Mesenteric fat pad (tissue), 1 donor: ENCODE measurements at places on chromosomes 2 and 18. TPM values are rescaled to one million over a fixed set of nuclear protein-coding genes. Genes with fewer than 3 reads are reported as not detected.

GRCh38 chr2:158113741-158114295 lies 12.1 kb downstream of the UPP2 start:
- no peak for DNase-seq

DNA sequence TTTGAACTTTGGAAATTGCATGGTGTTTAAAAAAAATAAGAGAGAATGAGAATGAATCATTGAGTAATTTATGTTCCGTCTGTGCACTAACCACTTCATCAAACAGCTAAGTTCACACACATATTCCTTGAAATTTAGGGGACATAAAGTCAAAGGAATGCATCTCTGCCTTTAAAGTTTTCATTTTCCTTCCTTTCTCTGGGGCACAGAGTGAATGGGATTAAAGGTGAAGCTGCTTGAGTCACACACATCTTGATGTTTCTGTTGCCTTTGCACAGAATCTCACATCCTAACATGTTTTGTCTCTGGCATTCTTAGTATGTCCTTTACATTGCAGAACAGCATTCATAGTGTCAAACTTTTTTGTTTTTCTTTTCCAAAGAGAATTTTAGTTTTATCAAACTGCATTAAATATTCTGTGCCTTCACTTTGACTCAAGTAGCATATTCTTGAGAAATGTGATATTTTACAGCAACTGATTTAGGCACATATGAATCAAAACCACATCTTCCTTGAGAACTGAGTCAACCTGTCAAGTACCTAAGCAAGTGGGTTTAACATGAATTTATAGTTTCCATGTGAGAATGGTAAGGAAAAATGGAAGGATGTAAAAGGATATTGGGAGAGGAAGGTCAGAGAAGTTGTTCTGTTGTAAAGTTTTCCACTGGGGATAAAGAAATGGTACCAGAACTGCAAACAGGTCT lies 169.1 kb upstream of the THUMPD2 start:
- no peak for DNase-seq

- DNase-seq: peak; percentile 37
Measured at GRCh38 chr18:79572848-79573451, 106.7 kb upstream of the CTDP1 start.

DNA sequence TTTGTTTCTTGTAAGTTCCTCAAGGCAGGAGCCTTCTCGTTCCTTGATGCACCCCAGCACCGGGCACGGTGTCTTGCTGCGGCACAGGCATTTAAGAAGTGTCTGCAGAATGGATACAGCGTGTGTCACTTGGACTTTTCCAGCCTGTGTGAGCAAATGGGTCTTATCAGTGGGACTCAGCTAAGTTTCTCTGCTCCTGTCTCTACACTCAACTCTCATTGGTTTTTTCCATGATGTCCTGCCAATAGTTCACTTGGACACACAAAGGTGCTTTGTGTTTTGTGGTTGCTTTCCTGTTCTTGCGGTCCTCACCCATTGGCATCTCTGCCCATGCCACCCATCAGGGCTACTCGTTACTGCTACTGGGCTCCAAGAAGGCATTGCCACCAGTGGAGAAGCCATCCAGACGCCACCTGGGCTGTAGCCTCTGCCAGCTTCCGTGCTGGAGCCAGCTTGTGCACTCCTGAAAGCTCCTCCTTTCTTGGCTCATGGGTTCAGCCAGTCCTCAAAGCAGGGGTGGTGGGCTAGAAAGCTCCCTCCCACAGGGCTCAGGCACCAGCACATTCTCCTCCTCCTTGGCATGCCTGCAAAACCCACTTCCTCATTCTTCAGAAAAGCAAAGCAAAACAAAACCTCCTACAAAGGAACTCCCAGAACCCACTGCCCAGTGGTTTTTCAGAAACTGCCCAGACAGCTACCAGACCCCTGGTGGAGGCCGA lies 41.4 kb downstream of the IL1R2 start:
- no peak for DNase-seq

IL1A gene
- not detected for total RNA-seq
